ENCODE measurements at places on chromosomes 4 and X. TPM values are rescaled to one million over a fixed set of nuclear protein-coding genes. Genes with fewer than 3 reads are reported as not detected.

Gene SMIM14
- 33.8 TPM for total RNA-seq

Gene VCX3A
- total RNA-seq = not detected

Gene FRMPD3
- not detected for total RNA-seq

Gene TXK
- 5.1 TPM for total RNA-seq

Gene CLDN34
- not detected for total RNA-seq

Gene DGKK
- not detected for total RNA-seq

Gene GAGE12F
- not detected for total RNA-seq

Gene PPP1R2C
- total RNA-seq = not detected

Gene CA5B
- total RNA-seq = 21.7 TPM

Gene HMGB3
- total RNA-seq = 13.0 TPM

DNA sequence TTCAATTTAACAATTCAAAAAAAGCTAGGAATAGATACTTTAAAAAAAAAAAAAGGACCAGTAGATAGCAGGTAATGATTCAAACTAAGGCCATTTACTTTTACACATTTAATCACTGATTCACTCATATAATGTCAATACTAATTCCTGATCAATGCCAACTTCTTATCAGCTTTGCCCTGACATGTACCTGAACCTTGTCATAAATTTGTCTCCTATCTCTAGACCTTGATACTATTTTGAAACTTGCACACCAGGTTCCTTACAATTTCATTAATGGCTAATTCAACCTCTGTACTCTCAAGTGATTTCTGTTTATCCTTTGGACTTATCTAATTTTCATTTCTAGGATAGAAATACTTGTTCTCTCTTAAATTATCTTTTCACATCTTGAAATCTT lies 55.4 kb downstream of the UGT2B4 start:
- no peak for DNase-seq

DNA sequence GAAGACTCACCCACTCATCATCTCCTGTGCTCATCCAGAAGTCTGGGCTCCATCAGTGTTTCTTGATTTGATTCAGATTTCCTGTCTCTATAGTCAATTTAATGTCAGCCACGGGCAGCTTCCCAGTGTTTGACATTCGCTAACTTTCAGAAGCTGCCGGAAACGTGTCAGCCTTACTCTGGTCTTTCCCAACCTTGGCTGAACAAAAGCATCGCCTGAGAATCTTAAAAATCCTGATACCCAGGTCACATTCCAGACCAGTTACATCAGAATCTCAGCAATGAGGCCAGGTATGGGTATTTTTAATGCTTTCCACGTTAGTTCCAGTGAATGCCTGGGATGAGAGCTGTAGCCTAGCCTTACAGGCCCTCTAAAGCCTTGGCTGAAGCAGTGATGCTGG lies 233.8 kb downstream of the FRMPD4 start:
- no peak for DNase-seq

GRCh38 chrX:49167740-49168108 lies 4.0 kb upstream of the PLP2 start:
- no peak for DNase-seq

DNA sequence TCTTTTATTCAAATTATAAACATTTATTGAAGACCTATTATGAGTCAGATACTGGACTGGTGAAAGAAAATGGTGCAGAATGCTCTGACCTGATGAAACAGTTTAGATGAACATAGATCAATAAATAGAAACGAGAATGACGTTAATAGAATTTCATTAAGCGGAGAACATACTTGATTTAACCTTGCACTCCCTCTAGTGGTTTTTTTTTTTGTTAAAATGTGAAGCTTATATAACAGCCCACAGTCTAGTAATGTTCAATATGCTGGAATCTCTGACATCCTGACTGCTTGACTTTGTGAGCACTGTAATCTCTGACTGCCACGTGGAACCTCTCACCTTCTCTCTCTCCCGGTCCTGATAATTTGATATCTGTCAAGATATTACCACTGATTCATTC lies 32.3 kb downstream of the HDAC8 start:
- no peak for DNase-seq

DNA sequence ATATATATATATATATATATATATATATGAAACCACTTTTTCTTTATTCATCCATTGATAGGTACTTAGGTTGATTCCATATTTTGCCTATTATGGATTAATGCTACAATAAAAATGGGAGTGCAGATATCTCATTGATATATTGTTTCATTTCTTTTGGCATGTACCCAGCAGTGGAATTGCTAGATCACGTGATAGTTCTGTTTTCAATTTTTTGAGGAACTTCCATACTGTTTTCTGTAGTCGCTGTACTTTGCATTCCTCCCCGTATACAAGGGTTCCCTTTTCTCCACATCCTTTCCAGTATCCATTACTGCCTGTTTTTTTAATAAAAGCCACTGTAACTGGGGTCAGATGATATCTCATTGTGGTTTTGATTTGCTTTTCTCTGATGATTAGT lies 124.6 kb downstream of the GABRB1 start:
- no peak for DNase-seq

DNA sequence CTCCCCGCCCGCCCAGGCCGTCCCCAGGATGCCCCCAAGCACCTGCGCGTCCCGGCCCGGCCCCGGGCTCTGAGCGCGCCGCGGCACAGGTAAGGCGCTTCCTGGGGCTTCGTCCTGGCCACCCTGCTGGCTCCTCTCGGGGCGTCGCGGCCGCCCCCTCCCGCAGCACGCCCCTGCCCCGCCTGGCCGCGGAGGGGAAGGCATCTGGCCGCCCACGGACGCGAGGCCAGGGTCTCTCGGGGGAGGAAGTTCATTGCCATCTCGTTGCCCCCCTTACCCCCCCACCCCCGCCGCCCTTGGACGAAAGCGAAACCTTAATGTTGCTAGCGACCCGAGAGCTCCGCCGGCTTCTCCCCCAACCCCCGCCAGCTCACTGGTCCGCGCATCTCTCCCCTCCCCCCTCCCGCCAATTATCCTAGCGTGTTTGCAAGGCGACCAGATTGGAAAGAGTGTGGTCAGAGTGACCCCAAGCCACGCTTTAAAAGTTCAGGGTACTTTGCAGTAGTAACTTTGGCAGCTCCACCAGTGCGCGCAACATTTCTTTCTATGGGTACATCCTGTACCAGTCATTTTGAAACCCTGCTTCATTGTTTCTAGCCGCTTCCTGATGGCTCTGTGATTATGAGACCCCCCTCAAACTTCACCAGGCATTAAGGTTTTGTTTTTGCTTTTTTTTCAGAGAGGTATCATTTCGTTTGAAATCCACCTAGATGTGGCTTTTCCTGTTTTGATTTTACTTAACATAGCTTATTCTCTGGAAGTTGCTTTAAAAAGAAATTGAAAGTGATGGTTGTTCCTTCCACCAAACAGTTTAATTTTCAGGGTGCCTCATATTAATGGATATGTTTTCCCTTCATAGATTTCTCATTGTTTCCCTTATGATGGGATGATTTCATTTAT lies 626 bp downstream of the TBC1D1 start:
- peak; percentile 66 for DNase-seq

GRCh38 chr4:123352240-123352945 lies 44.2 kb upstream of the SPRY1 start:
- DNase-seq = no peak

DNA sequence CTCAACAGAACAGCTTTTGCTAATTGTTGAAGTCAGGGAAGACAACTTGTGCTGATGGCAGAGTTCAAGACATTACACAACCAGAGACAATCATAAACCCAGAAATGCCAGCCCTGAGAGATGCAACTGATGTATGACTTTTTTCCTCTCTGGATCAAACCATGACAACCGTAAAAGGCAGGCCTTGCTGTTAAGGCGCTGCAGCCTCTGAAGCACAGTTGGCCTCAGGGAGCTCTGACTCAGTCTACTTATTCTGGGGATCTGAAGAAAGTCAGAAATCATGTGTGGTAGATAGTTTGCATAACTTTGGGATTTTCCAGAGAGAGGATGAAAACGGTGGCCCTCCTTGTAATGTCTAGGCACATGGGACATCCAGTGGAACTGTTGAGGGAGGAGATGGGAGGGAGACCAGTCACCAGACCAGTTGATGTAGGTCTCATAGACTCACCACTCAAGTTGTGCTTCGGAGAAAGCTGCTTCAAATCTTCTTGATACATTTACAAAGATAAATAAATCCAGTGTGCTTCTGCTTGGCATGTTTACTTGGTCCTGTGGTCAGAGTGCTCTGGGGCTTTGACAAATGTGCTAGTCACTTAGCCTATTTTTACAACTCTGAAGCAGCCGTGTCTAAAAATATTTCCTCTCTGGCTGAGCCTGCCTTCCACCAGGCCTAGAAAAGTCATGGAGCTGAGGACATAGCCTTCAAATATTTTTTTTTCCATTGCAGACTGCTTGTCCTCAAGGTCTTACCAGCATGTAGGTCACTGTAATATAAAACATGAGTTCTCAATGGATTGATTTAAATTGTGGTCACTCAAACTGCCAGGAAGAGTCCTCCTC lies 7.5 kb downstream of the HADH start:
- DNase-seq = no peak

GRCh38 chr4:139564502-139564901 lies 8.5 kb upstream of the SETD7 start:
- no peak for DNase-seq

DNA sequence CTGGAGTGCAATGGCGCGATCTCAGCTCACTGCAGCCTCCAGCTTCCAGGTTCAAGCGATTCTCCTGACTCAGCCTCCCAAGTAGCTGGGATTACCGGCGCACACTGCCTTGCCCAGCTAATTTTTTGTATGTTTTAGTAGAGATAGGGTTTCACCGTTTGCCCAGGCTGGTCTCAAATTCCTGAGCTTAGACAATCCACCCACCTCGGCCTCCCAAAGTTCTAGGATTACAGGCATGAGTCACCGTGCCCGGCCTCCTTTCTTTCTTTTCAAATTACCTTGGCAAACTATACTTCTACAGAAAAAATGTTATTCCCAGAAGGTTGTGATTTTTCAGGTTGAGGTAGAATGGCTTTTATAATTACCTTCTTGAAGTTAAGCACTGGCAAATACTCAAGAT lies 321.9 kb upstream of the PRPS2 start:
- no peak for DNase-seq

GRCh38 chr4:51884606-51885005 lies 41.7 kb downstream of the DCUN1D4 start:
- no peak for DNase-seq

GRCh38 chrX:16511796-16512776 lies 137.9 kb upstream of the S100G start:
- no peak for DNase-seq

GRCh38 chr4:155818639-155819038 lies 47.4 kb downstream of the ASIC5 start:
- DNase-seq = no peak

DNA sequence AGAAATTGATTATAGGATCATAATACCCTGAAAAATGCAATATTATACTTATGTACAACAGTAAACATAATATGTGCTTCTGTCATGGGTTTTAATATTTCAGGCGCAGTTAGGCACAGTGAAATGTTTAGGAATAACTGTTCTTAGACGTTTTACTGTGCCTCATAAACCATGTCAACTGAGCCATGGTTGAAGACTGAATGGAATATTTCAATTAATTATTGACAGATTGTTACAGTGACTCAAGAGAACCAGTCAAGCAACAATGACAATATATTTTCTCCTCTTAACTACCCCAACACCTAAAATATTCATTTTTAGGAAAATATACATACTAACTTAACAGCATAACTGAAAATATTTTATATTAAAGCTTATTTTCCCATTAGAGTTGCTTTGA lies 852.7 kb upstream of the FRG1 start:
- DNase-seq = no peak

DNA sequence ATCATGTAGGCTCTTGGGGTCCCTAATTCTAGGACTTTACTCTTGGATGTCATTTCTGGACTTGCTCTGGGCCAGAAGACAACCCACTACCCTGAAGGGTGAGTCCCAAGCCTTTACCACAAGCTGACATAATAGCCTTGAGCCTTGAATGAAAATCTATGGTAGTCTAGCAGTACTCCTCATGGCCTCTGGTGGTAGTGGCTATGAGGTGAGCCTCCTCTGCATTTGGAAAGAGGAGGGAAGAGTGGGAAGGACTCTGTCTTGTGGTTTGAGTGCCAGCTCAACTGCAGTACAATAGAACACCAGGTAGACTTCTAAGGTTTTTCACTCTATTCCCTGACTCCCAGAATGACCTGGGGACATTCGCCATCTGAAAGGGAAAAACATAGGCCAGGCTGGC lies 96.5 kb downstream of the DCAF12L1 start:
- no peak for DNase-seq

GRCh38 chrX:17047224-17047623 lies 100.8 kb downstream of the REPS2 start:
- no peak for DNase-seq

GRCh38 chrX:15356444-15356843 lies 21.1 kb upstream of the PIGA start:
- DNase-seq = no peak

DNA sequence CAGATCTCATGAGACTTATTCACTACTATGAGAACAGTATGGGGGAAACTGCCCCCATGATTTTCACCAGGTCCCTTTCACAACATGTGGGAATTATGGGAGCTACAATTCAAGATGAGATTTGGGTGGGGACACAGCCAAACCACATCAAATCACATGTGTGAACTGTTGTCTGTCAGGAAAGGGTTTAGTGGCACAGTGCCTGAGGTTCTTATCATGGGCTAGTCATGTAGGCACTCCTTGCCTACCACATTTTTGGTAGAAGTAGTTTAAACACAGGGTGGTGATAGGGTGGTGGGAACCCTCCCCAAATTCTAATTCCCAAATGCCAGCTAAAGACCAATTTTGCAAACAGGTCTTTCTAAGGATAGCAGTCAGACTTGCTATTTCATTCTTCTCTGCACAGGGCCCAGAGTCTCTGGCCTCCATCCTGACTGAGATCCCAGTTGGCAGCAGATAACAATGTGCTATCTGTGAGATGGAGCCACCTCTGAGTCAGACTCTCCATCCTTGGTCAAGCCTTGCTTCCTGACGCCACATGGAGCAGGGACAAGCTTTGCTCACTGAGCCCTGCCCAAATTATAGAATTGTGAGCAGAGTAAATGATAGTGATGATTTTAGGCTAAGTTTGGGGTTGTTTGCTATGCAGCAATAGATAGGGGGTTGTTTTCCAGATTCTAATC lies 33.5 kb upstream of the SETD7 start:
- no peak for DNase-seq

DNA sequence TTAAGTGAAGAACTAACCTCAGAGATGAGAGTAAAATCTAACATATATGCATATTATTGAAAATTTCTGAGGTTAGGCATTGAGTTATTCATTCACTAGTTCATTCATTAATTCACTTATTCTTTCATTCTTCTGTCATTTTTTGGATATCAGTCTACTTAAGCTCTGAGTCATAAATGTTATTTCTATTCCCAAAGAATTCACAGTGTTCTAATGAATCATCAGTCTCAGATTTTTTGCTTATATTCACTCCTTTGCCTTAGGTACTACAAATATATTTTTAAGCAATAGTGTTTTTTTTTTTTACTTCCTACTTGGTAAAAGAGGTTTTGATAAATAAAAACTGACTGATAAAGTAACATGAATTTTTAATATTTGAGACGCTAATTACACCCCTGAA lies 95.2 kb upstream of the DKK2 start:
- DNase-seq = no peak

Measured in Peyer's patch (tissue), 4 donors.